ENCODE measurements at places on chromosomes 5 and 9.

DNA sequence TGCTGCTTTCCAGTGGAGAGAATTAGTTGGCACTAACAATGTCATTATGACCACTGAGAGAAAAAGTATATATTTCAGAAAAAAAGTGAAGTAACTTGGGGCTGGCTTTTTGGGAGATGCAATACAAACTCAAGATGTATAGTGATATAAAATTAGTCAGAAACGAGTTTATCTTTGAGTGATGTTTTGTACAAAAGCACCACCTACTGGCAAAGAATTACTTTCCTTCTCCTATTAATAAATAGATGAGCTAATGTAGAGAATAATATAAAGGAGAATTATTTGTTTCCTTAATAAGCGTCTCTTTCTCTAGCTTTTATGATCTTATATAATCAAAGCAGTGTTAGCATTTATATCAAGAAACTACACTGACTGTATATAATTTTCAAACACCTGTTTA is 158.8 kb downstream of the MEF2C start:
- no peak for DNase-seq

GRCh38 chr9:36037549-36038122 is 923 bp downstream of the RECK start:
- no peak for DNase-seq

DNA sequence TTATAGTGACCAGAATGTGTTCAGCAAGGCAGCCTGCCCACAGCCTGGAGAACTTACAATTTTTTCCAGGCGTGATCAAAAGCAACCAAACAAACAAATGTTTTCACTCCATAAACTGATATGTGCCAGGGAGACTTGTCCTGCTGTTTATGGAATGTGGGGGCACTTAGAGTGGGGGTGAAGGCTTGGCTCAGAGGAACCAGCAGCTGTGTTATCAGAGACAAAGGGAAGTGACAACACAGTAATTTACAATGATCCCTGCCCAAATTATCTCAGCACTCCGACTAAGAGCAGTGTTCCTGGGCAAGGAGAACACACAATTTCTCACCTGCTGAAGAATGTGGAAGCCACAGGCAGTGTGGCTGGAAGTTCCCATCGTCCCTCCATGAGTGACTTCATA is 429.1 kb upstream of the IRX4 start:
- DNase-seq = no peak

GRCh38 chr9:33227741-33228140 is 12.2 kb upstream of the SPINK4 start:
- no peak for DNase-seq

- no peak for DNase-seq
Measured at GRCh38 chr9:130636648-130637020, 27.8 kb upstream of the PRDM12 start.

GRCh38 chr5:68303038-68303738 is 87.6 kb downstream of the PIK3R1 start:
- no peak for DNase-seq

DNA sequence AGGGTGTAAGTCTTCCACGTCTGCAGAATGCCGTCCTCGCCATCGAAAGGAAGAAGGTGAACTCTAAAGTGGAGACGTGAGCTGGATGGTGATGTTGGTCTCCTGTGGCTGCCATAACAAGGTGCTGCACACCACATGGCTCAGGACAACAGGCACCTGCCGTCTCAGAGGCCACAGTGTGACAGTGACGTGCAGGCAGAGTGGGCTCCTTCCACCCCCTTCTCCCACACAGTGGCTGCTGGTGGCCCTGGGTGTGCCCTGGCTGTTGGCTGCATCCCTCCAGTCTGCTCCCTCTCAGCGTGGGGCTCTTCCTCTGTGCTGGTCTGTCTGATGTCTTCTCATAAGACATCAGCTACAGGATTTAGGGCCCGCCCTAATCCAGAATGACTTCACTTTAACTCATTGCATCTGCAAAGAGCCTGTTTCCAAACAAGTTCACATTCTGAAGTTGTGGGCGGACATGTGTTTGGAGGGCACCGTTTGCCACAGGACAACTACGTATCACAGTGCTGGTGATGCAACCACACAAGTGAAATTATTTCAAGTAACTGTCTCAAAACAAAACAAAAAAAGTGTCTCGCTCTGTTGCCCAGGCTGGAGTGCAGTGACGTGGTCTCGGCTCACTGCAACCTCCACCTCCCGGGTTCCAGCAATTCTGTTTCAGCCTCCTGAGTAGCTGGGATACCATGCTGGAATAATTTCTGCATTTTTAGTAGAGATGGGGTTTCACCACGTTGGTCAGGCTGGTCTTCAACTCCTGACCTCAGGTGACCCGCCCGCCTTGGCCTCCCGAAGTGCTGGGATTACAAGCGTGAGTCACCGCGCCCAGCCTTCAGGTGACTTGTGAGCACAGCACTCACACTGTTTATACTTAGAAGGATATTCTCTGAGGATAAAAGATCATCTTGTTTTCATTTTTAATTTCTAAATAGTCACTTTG is 31.2 kb upstream of the CLPTM1L start:
- DNase-seq = no peak

DNA sequence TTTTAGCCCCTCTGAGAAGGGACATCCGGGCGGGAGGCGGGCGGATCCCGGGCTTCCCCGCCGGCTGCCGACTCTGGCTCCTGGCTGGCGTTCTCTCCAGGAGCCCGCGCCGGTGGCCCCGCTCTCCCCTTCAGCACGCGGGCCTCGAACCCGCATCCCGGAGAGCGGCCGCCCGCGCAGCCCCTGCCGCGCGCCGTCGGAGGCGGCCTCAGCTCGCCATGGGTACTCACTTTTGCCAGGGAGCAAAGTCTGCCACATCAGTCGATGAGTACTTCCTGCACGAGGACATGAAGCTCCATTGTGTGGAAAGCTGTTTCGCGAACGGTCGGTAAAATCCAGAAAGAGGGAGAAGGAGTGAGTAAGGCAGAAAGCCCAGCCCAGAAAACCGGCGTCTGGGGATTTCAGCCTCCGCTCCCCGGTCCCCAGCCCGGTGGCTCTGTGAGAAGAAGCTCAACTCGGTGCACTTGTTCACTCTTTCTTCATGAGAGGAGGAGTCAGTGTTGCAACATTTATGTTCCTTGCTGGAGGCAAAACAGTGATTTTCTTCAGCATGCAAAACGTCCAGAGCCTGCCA is at the start of gene PRLR:
Gene PRLR, minus strand, starts transcription at position 450 of the 574 bp plus-strand sequence. CDS start 140,867 bp downstream, outside the sequence.
- no peak for DNase-seq

- DNase-seq = no peak
Measured at GRCh38 chr5:13865312-13865711, 79.2 kb downstream of the DNAH5 start.

GRCh38 chr9:34272101-34272541 is 56.9 kb downstream of the KIF24 start:
- DNase-seq = no peak

GRCh38 chr9:127814619-127815511 is 12.2 kb downstream of the FPGS start:
- DNase-seq = no peak

DNA sequence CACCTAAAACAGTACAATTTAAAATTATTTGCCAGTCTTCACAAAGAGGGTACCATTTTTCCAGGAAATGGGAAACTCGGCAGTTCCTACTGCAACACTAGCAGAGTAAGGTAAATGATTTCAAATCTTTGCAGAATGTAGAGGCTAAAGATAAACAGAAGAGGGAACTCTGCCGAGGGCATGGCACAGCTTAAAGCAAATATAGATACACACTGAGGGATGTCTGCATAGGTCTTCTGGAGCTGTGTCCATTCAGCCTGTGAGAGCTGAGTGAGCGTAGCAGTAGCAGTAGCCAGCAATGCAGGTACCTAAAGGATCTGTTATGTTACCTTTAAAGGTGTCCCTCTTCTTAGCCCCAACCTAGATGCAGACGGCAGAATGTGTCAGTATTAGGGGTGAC is 17.5 kb downstream of the CDKL3 start:
- no peak for DNase-seq

DNA sequence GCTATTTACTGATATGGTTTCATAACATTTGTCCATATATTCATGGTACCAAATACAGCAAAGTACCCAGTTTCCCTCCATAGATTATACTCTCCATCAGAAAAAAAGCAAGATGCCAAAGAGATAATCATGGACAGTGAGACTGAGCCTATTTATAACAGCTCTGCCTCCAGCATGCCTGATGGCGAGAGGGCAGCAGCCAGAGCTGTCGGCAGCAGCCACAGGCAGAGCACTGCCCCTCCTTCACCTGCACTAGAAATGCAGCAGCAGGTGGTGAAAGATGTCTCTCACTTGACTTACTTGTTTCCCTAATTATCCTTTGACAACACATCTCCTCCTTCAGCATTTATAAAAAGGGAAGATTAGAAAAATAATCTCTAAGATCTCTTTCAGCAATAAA is 32.4 kb downstream of the CTNNAL1 start:
- DNase-seq = no peak

DNA sequence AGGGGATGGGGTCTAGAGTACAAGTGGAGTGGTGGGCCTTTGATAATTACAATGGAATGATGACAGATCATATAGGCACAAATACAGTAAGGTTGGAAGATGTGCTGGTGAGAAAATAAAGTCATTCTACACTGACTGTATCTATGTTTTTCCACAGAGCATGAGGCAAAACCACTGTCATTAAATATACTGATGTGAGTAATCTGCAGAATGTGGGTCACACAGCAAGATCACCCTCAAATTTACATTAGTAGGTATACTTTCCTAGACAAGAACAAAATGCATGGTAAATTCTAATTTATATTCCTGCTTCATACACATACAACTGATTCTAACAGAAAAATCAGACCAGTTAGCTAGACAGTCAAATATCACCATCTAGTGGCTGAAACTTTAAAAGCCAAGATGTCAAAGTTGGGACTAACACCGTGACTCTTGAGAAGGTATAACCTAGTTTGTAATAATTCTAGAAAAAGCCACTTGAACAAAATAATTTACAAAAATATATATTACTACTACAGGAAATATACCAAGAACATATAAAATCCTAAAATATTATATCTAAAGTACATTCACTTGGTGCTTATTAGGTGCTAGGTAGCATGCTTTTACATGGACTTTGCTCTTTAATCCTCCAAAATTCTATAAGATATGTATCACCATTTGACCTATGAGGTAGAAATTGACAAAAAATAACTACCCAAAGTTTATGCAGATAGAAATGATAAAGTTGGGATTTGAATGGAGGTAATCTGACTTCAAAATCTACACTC is 19.5 kb downstream of the TTC33 start:
- DNase-seq = no peak

GRCh38 chr9:129352146-129352865 is 174.2 kb upstream of the IER5L start:
- no peak for DNase-seq

- DNase-seq = no peak
Measured at GRCh38 chr9:104817437-104817836, 53.5 kb downstream of the NIPSNAP3B start.

DNA sequence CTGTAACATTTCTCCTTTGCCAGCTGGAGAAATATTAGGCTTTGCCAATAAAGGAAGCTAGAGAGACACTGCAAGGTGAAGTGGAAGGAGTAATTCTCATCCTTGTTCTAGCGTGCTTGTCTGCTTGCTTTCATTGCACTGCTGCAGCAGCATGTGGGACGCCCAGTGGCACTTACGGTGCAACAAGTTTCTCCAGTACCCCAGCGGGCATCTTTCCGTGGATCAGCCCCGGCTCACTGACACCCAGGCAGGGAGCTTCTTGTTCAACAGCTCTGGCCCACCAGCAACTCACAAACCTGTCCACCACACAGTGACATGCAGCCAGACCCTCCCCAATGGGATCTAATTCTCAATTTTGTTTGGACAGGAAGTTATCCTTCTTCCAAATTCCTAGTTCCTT is 233.2 kb downstream of the GLIS3 start:
- no peak for DNase-seq

DNA sequence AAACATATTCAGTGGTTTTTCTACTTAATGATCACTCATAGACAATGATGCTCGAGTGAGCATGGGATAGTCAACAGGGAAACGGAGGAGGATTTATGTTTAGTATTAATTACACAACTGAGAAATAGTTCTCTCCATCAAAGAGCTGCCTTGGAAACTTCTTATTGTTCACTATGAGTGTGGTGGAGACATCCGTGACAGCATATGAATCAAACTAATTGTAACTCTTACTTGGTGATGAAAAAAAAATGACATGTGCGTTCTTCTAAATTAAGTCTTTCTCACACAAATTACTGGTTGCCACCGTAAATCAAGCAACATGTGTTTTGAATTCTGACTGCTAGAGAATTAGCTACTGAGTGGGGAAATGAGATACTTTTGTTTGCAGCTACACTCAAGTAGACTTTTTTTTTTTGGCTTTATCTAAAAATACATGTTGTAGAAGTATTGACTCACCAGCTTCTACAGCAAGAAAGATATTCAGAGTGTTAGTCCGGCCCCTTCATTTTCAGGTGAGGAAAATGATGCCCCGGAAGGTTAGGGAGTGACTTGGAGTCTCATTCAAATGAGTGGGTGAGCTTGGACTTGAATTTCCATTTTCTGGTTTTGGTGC is 179.4 kb downstream of the CFAP90 start:
- DNase-seq = no peak
